ENCODE measurements at places on chromosomes 16 and 17.

- no peak for DNase-seq
Observed at GRCh38 chr17:48198950-48199541, 91.5 kb downstream of the SNX11 start.

DNA sequence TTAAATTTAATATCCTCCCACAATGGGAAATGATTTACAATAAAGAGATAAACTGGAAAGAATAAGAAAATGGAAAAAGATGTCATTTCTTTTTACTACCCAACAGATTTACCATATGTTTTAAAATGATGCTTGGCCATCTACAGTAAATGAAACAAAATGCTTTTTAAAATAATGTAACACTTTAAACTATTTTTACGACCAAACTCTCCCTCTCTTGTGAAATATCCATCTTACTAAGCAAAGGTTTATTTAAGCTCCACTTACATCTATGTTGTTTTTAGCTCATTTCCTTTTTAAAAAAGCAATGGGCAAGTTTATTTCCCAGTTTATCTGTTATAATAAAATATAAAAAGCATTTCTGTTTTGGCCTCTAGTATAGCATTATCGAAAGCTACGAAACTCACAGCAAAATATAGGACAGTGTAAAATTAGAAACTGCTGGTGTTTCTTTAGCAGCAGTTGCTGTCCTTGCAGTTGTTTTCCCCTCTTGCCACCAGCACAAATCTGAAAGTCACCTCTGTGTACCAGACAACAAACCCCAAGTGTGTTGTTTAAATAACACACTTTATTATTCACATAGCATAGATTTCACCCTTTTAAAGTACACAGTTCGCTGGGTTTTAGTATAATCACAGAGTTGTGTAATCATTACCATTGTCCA lies 195.1 kb downstream of the CDRT15L2 start:
- DNase-seq: no peak

- no peak for DNase-seq
Observed at GRCh38 chr17:42697108-42697811, 14.9 kb downstream of the CNTNAP1 start.

DNA sequence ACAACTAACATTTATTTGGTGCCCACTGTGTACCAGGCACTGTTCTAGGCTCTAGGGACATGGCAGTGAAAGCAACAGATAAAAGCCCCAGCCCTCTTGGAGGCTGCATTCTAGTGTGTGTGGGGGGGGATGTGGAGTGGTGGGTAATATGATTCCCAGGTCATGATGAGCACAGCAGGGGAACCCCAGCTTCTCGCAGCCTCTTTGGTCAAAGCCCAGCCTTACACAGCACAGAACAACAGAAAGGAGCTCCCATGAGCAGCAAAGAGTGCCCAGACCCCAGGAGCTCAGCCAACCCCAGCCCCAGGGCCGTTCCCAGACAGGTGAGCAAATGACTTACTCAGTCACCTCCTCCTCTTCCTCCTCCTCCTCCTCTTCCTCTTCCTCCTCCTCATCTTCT lies 21.9 kb downstream of the CNGB1 start:
- DNase-seq: no peak

GRCh38 chr17:62109378-62109902 lies 44.4 kb upstream of the MED13 start:
- DNase-seq: no peak

Data from occipital lobe (tissue), 3 donors.